NCI-H1417 treated with DMSO at 0.1 percent for 48 hours (cell line): ENCODE measurements at places on chromosomes 6 and 20.

DNA sequence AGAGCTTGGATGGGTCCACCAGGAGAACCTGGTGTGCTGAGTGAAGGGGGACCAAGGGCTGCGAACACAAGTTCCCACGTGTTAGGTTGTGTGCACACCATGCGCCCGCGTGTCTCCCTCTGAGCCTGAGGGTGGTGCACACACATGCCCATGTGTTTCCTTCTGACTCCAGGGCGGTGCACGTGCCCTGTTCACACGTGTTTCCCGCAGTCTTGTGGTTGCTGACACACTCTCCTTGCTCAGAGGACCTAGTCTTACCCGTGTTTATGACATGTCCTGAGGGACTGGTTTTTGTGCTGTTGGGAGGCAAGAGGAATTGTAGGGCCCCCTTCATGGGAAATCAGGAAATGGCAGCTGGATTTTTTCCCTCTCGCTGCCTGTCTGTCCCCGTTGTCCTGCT lies 36.3 kb upstream of the PCMTD2 start:
- no peak for DNase-seq

- DNase-seq: no peak
Measured at GRCh38 chr6:52840763-52841585, at the start of gene GSTA5. GSTA5 (minus strand) TSS chr6:52840813.

DNA sequence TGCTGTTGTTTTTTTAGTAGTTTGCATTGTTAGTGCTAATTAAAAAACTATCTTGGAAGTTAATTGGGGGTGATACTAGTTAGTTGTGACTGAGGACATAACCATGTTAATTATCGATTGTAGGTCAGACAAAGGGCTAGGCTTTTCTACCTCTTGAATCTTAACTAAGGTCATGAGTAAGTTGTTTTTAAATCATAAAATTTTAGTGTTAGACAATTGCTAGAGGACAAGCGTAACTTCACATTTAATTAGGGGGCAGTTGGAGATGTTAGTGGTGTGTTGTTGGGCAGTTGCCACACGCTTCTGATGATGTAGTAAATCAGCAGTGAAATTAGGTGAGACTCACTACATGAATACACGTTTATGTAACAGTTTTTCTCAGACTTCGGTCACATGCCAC lies 619.1 kb upstream of the FLRT3 start:
- no peak for DNase-seq

GRCh38 chr6:134849920-134850447 lies 99.9 kb downstream of the ALDH8A1 start:
- DNase-seq: no peak

- DNase-seq: no peak
Measured at GRCh38 chr6:14883921-14884320, 361.9 kb upstream of the JARID2 start.

- no peak for DNase-seq
Measured at GRCh38 chr6:7761051-7761450, 35.2 kb downstream of the BMP6 start.

- no peak for DNase-seq
Measured at GRCh38 chr6:15673666-15674065, 10.8 kb upstream of the DTNBP1 start.

DNA sequence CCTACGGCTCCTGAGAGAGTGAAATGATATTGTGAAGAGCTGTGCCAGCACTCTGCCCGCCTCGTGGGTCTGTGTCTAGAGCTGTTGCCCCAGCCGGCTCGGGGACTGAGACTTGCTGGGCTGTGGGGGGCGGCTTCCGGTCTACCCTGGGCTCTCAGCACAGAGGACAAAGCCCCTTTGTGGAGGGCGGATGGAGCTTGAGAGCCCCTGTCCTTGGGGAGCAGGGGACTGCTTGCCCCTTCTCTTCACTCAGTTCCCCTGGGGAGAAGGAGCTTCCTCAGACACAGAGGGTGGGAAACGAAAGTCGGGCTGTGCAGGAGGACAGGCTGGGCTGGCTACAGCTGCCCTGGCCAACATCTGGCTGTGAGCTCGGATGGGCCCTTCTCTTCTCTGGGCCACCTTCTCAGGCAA lies 11.0 kb downstream of the SRC start:
- no peak for DNase-seq

GRCh38 chr20:36269507-36269906 lies 33.2 kb downstream of the AAR2 start:
- no peak for DNase-seq

DNA sequence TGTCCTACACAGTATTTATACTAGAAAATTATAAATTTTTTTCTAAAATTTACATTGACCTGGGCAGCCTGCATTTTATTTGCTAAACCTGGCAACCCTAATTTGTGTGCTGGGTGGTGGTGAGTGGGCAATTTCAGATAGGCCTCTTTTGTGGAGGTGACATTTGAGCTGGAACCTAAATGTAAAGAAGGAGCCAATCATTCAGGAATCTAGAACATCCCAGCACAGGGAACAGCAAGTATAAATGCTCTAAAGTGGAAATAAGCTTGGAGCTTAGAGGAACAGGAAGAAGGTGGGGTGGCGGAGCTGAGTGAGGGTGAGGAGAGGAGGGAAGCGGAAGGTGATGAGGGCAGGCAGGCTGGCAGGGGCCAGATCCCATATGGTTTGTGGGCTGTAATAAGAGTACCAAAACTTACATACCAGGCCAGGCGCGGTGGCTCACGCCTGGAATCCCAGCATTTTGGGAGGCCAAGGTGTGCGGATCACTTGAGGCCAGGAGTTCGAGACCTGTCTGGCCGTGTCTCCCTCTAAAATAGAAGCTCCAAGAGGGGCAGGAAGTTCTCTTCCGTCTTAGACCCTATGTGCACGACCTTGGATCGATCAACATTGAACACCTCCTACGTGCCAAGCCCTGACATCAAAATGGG lies 549 bp upstream of the CSE1L start:
- DNase-seq: no peak

GRCh38 chr20:56391596-56392131 lies 351 bp downstream of the AURKA start:
- DNase-seq: no peak

DNA sequence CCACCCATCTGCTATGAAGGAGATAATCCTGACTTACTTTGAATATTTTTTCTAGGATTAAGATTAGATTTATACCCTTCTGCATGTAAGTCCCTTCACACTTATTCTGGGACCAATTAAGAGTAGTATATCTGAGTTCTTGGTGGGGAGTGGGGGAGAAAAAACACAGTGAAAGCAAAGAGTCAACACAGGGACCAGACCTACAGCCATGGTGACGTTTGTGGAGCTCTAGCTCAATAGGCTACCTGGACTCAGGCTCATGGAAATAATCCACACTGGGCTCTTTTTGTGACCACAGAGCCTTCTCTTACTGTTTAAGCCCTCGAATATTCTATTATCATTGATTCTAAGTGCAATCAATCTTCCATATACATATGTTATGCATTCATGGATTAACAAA lies 491.4 kb downstream of the LMBRD1 start:
- DNase-seq: no peak
